HCT116 (cell line): ENCODE measurements at places on chromosomes 6 and 20.
A peak's percentile ranks its signal among the peaks of the same experiment; 100 is the strongest.

- DNase-seq = peak; percentile 34
These were observed 130.6 kb upstream of the C6orf118 start for GRCh38 chr6:165439928-165440554.

DNA sequence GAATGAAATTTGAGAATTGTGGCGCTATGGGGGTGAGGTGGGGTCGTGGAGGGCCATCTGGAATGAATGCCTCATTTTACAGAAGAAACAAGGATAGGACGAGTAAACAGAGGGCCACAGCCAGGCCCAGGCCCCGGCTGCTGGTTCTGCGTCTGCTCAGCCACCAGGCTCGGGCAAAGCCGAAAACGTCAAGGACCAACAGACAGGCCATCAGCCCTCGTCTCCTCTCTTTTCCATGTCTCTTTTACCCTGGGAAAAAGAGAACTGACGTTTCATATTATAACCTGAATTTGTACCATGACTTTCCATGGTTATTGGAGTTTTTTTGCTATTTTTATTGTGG is 212.4 kb upstream of the ARID1B start:
- DNase-seq = no peak

GRCh38 chr6:14834851-14835530 is 410.9 kb upstream of the JARID2 start:
- DNase-seq = no peak

DNA sequence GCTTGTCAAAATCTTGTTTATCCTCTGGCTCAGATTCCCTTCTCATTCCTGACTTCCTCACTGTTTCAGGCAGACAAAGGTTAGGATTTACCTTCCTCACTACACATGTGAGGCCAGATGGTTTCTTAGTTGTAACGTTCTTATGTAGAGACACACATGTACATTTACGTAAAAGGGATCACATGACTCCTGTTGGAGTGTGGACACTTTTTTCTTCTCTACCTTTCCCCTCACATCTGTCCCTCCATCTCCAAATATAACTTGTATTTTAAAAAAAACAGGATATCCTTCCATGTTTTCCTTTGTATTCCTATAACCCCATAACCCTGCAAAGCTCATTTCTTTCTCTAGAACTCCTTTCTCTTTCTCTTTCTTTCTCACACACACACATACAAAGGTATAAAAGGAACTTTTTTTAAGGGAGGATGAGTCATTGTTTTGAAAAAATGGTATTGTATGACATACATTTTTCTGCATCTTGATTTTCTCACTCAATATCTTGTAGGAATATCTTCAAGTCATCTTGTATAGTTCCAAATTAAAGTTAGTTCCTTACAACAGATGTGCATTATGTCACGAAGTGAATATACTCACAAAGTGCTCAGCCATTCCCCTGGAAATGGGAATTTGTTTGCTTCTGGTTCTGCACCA is 78.2 kb upstream of the SULF2 start:
- no peak for DNase-seq

- DNase-seq = no peak
These were observed 54.4 kb downstream of the DHX35 start for GRCh38 chr20:39016506-39016905.

GRCh38 chr6:71496722-71497033 is 208.1 kb downstream of the OGFRL1 start:
- no peak for DNase-seq

- DNase-seq = no peak
These were observed 100.1 kb downstream of the ASXL1 start for GRCh38 chr20:32458061-32458836.

GRCh38 chr6:33508935-33509926 is 54.9 kb downstream of the ZBTB9 start:
- no peak for DNase-seq
